ENCODE measurements at places on chromosomes 5 and 9. TPM values are rescaled to one million over a fixed set of nuclear protein-coding genes. Genes with fewer than 3 reads are reported as not detected.

DNA sequence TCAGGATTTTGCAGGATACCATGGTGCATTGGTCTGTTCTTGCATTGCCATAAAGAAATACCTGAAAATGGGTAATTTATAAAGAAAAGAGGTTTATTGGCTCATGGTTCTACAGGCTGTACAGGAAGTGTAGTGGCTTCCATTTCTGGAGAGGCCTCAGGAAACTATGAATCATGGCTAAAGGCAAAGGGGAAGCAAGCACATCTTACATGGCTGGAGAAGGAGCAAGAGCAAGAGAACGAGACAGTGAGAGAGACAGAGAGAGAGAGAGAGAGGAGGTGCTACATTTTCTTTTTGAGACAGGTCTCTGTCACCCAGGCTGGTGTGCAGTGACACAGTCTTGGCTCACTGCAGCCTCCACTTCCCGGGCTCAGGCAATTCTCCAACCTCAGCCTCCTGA lies 43.9 kb downstream of the P4HA2 start:
- DNase-seq, result no peak

DNA sequence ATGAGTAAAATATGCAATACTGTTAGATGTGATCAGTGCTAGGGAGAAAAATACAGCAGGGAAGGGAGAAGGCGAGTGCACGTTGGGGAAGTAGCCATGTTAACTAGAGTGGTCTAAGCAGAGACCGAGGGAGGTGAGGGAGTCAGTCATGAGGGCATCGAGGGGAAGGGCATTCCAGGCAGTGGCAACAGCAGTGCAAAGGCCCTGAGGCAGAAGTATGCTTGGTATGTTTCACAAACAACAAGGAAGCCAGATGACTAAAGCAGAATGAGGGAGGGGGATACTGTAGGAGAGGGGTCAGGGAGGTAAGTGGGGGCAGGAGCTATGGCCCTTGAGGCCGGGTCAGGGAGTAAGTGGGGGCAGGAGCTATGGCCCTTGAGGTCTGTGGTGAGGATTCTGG lies 123.3 kb upstream of the BOD1 start:
- DNase-seq, result no peak

DNA sequence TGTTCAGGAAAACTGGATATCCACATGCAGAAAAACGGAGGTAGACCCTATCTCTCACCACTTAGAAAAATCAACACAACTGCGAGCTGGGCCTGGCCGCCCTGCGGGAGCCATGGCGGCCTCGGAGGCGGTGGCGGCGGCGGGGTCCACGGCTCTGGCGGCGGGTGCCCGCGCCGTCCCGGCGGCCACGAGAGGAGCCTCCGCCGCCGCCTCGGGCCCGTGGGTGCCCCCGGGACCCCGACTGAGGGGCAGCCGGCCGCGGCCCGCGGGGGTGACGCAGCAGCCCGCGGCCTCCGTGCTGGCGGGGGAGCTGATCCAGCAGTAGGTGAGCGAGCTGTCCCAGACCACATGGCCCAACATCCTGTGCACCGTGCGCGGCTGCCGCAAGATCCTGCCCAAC lies 25.3 kb downstream of the FANCC start:
- DNase-seq, result no peak

DNA sequence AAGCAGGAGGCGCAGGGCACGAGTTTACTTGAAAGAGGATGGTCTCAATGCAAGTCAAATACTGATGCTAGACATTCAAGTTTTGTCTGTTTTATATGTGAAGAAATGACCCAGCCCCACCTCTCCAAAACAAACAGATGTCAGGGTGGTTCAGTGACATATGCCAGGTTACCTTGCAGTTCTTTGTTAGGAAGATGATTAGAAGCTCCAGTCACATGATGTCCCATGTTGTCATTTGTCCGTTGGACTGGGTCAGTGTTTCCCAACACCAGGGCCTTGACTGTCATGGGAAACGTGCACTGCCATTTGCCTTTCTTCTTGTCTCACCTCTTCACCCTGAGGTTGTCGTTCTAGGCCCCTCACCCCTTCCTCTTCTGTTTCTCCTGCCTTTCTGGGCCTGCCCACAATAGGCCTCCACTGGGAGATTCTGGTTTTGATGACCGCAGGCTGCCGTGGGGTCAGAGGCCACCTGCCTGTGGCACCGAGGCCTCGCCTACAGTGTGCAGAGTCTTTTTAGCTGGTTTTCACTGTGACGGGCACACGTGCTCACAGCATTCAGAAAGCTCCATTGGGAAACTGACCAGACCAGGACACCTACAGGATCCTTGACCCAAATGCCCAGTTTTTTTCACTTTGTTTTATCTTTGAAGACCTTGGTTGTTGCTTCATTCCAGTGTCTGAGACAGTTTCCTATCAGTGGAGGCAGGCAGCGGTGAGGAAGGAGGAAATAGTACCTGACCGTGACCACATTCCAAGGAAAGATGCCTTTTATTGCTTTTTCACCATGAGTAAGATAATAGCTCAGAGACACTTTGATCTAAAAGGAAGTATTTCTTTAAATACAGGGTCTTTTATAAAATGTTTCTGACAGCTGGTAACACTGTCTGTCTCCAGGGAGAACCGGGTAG lies 123.1 kb downstream of the PIP5K1B start:
- no peak for DNase-seq

- DNase-seq, result no peak
Measured at GRCh38 chr5:148471379-148471778, 87.6 kb downstream of the FBXO38 start.

- DNase-seq, result no peak
Measured at GRCh38 chr5:128842241-128842640, 123.0 kb upstream of the SLC27A6 start.

DNA sequence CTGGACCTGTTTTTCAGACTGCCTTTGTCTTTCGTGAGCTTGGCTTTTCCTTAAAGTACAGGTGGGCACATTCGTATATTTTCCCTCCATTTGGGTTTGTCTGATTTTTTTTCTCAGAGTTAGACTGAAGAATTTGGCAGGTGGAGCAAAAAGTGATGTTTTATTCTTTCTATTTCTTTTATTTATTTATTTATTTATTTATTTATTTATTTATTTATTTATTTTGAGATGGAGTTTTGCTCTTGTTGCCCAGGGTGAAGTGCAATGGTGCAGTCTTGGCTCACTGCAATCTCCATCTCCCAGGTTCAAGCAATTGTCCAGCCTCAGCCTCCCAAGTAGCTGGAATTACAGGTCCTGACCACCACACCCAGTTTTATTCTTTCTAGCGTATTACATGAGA lies 1805.1 kb upstream of the WWC1 start:
- no peak for DNase-seq

- no peak for DNase-seq
Measured at GRCh38 chr5:147309621-147310020, 74.8 kb downstream of the STK32A start.

DNA sequence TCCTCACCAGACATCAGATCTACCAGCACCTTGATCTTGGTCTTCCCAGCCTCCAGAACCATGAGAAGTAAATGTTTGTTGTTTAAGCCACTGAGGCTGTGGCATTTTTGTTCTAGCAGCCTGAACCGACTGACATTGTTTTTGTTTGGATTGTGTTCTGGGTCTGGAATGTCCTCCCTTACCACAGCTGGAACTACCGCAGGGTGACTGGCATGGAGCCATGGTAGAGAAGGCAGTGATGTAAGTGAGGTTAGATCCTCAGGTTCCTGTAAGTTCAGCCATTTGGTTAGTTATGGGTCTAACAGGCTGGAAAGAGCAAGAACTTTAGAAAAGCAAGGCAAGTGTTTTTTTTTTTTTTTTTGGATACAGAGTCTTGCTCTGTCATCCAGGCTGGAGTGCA lies 209.3 kb downstream of the DAB2IP start:
- no peak for DNase-seq

GRCh38 chr9:20486552-20486951 lies 135.7 kb downstream of the MLLT3 start:
- no peak for DNase-seq

DNA sequence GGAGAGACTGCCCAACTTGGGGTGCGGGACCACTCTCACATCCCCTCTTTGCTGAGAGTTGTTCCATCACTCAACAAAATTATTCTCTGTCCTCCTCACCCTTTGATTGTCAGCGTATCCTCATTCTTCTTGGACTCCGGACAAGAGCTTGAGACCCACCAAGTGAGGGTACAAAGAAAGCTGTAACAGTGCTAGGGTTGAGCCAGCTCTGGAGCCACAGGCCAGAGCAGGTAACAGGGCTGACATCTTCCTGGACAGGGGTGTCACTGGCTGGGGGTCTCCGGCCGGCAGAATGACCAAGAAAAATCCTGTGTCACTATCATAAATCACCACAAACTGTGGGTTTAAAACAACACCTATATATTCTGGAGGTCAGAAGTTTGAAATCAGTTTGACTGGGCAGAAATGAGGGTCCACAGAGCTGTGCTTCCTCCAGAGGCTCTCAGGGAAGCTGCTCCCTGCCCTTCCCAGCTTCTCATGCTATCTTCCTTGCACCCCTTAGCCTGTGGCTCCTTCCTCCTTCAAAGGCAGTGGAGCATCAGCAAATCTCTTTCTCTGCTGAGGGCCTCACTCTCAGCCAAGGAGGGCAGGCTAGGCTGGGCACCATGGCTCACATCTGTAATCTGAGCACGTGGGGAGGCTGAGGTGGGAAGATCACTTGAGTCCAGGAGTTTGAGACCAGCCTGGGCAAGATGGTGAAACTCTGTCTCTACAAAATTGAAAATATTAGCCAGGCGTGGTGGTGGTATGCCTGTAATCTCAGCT lies 4.1 kb upstream of the BBLN start:
- DNase-seq, result no peak

DNA sequence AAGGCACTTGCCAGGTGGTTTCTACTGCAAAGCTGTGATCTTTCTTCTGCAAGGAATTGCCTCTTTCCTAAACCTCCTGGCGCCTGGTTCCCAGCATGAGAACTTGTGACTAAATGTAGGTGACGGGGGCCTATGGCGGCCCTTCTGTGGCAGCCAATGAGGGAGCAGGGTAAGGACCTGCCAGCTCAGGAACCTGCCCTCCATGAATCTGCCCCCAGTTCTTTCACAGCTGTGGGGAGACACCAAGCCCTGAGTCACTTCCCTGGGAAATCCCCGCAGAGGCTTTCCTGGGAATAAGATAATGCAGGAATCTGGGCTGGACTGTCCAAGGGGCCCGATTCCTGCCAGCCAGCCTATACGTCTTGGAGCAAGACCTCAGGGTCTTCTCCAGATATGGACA lies 56.7 kb upstream of the CTNNA1 start:
- DNase-seq, result no peak

GRCh38 chr5:2749514-2750025 lies 1.9 kb downstream of the IRX2 start:
- DNase-seq, result no peak

DNA sequence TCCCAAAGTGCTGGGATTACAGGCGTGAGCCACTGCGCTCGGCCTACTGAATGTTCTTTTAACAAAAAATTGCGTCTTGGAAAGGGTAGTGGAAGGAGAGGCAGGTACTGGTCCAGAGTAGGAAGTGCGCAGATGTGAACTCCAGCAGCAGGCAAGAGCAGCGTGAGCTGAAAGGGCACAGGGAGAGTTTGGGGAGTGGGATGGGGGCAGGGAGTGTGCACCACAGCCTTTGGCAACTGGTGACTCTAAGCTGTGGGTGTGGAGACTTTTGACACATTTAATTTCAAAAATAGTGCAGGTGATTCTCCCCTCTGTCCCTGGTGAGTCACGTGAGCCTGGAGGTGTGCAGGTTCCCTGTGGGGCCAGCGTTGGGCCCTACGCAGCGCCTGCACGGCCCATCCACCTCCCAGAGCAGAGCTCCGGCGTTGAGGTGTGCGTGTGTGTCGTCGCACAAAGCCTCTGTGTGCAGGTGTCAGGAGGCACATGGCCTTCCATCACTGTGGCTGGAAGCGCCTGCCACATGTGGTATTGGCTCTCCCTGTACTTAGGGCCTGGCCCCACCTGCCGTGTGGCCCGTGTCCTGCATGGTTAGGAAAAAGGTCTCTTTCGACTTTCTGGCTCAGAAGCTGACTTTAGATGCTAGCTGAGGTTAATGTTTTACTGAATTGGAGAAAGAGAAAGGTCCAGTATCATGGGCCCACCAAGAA lies 11.5 kb downstream of the SQSTM1 start:
- no peak for DNase-seq

GRCh38 chr5:176769911-176770310 lies 40.4 kb upstream of the UNC5A start:
- DNase-seq, result no peak

DNA sequence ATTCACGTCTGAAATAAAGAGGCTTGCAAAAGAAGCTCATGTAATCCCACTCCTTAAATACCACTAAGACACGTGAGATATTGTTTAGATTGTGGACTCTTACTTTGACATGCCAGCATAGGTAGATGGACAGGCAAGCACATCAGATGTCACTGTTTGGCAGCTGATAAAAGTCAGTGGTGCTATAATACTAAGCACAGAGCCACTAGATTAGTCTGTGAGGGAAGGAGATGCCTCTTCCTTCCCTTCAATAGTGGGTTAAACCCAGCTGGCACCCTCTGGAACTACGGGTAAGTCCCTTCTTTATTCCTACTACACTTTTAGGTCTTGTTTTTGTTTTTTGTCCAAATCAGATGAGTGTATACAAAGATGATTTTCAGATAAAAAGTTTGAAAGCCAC lies at the start of gene MYOT:
Gene MYOT, plus strand, starts transcription at position 197 of the 400 bp plus-strand sequence. CDS start 2,792 bp downstream, outside the sequence.
- no peak for DNase-seq

DNA sequence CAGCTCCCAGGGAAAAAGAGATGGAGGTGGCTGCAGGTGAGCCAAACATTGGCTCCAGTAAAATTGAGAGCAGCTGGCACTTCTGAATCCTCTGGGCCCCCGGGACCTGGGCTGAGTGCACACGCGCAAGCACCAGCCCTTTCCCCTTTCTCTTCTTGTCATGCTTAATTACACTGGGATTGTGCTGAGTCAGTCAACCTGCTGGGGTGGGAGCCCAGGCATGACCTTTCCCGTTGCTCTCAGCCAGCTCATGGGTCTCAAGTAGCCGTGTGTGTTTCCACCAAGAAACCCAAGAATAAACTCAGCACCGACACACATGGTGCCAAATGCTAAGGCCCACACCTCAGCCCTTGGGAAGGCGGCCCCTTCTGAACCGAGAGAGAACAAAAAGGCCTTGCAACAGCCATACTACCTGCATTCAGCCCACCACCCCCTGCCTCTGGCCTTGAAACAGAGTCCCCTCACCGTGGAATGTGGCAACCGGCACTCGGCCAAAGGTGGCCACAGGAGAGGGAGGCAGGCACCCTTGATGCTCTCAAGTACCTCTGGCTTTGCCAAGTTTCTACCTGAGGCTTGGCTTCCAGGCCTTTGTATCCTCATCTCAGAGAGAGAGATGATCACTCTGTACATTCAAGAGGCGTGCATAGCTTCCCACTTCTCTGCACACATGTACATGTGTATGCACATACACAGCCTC lies 28.1 kb downstream of the SLIT3 start:
- DNase-seq, result no peak

GRCh38 chr9:136206602-136207275 lies 1.8 kb upstream of the LHX3 start:
- no peak for DNase-seq

- DNase-seq, result no peak
Measured at GRCh38 chr5:120014535-120014934, 385.2 kb downstream of the FAM170A start.

GRCh38 chr5:133811168-133811567 lies 157.3 kb downstream of the C5orf15 start:
- no peak for DNase-seq

Gene GABRA1
- 1.4 TPM for total RNA-seq

Gene FST
- 3.4 TPM for total RNA-seq

Gene SPATA31C1
- total RNA-seq, result not detected

Gene NR6A1
- 2.3 TPM for total RNA-seq

Gene PCDHGA1
- 0.28 TPM for total RNA-seq

Gene TRIM52
- total RNA-seq, result 10.1 TPM

Gene POLR3G
- total RNA-seq, result not detected

Gene SLC6A3
- total RNA-seq, result not detected

Gene PHF19
- total RNA-seq, result 21.5 TPM

Gene HRCT1
- total RNA-seq, result 2.9 TPM

Gene IFNK
- not detected for total RNA-seq

Gene KIF4B
- not detected for total RNA-seq

Gene SHISAL2B
- total RNA-seq, result not detected

Gene GAPT
- 0.46 TPM for total RNA-seq

Gene MOCS2
- 85.8 TPM for total RNA-seq
